ENCODE measurements at places on chromosomes 5 and 9.
A peak's percentile ranks its signal among the peaks of the same experiment; 100 is the strongest.

GRCh38 chr9:129416821-129417539 is 203.9 kb downstream of the C9orf50 start:
- no peak for DNase-seq

DNA sequence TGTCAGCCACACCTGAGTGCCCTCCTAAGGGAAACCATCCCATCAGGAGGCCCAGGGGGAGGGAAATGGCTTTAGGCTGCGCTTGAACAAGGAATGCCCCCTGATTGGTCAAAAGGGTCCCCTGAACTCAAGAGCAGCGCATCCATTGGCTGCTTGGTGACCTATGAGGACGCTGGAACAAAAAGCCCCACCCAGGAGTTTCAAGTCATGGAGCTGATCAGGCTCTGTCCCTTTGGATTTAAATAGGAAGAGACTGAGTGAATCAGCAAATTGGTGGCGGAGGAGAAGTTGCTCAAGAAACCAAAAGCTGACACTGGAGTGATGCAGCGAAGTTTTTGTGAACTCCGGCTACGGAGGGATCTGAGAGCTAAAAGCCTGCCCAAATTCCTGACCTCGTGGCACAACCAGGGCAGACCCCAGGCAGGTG is 66.7 kb downstream of the SMIM23 start:
- no peak for DNase-seq

DNA sequence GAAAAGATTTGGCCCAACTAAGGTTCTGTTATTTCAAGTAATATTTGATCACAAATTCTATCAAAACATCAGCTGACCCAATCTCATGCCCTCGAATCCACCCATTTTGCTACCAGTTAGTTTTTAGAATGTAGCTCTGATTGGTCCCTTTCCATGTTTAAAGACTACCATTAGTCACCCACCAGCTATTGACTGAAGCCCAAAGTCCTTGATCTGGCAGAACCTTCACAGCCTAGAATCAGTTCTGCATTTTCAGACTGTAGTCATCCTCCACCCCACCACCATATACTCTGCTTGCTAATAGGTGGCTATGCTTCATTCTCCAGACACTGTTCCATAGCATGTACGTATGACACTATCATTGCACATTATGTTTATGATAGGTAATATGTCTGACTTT is 182.2 kb upstream of the TARS1 start:
- DNase-seq, result no peak

DNA sequence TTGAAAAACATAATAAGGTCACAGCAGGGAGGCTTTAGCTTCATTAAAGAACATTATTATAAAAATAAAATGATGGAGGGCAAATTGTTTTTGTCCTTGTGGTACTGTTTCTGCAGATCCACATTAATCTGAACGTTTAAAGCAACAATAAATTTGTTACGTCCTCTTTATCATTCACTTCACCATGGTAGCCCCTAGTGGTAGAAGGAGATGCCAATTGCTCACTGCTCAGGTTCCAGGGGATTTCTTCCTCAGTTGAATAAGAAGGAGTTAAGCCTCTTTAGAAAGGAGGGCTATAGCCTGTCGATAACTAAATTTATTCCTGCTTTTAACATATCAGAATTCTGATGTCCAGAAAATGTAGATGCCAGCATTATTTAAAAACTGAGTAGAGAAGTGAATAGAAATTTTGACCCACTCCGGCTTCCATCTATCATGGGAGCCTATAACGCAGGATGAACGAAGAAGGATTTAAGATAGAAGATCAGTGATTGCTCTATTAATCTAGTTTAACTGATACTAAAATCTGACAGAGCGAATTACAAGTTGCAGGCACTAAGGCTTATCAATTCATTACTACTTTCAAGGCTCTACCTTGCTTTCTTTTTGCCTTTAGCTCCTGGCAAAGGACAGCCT is 692.3 kb downstream of the PTPRD start:
- no peak for DNase-seq

GRCh38 chr9:133560311-133560710 is 25.8 kb downstream of the ADAMTSL2 start:
- no peak for DNase-seq

DNA sequence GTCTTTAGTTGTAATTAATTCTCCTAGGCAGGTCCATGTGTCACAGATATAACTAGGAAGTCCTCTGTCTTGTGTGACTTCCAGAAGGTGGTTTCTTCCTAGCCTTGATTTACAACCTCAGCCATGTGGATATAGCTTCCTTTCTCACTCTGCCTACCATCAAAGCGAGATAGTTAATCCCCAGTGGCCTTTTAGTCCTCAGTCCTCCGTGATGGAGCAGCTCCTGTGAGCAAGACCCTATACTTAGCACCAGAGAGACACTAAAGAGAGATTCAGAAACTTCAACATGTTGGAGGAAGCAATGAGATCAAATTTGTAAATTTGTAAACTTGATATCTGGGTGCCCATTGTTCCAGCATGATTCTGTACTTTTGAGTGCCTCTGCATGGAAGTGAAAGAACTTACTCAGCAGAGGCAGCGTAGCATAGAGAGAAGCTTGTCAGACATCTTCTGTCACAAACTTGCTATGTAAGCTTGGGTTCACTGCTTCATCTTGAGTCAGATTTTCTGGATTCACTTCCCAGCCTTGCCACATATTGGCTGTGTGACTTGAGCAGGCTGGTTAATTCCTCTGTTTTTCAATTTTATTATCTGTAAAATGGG is 170.2 kb upstream of the NR3C1 start:
- no peak for DNase-seq

- no peak for DNase-seq
Observed at GRCh38 chr9:72124947-72125346, 24.3 kb upstream of the GDA start.

DNA sequence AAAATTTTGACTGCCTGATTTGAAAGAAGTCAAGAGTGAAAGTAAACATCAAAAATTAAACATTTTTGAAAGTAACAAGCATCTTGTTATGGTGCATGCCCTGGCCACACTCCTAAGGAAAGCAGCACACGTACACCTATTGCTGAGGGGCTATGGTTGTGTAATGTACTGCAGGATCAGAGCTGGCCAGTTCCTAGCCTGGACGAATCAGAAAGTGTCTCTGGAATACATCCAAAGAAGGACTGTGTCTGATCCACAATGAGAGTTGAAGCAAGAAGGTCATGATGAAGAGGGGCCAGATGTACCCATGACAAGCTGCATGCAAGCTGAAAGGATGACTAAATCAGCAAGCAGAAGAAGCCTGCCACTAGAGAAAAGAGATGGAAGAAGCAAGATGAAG is 618.2 kb downstream of the TLE1 start:
- DNase-seq, result no peak

GRCh38 chr9:127967151-127967809 is 13.5 kb downstream of the EEIG1 start:
- no peak for DNase-seq

DNA sequence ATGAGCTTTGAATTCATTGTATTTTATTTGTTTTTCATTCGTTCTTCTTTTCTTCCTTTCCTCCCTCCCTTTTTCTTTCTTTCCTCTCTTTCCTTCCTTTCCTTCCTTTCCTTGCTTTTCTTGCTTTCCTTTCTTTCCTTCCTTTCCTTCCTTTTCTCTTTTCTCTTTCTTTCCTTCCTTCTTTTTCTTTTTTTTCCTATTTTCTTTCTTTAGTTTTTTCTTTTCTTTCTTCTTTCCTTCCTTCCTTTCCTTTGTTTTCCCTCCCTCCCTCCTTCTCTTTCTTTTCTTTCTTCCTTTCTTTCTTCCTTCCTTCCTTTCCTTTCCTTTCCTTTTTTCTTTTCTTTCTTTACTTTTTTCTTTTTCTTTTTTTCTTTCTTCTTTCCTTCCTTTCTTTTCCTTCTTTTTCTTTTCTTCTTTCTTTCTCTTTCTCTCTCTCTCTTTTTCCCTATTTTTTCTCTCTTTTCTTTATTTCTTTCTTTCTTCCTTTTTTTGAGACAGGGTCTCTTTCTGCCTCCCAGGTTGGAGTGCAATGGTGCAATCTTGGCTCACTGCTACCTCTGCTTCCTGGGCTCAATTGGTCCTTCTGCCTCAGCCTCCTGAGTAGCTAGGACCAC is 357.1 kb upstream of the PRR16 start:
- DNase-seq, result no peak

- no peak for DNase-seq
Observed at GRCh38 chr9:116499986-116500871, 186.9 kb upstream of the TRIM32 start.

- DNase-seq, result no peak
Observed at GRCh38 chr9:129354498-129354897, 176.4 kb upstream of the IER5L start.

- DNase-seq, result peak; percentile 13
Observed at GRCh38 chr9:132018957-132019405, 60.7 kb downstream of the MED27 start.

- no peak for DNase-seq
Observed at GRCh38 chr5:165014439-165014838, 1509.0 kb downstream of the MAT2B start.

DNA sequence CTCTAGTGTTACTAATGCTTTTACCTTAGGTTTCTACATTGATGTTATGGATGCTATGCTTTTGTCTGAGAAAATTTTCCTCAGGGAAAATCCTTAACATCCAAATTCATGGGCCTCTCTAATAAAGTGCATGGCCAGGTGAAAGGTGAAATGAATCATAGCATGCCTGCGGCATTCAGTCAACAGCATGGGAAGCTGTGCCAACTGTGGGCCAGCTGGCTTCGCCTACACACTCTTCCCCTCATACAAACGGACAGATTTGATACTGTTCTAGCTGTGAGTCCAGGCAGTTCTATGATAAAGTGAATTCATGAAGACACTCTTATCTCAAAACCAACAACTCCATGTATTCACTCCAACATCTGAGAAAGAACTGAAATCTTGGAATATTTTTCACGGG is 374.1 kb downstream of the PLK2 start:
- no peak for DNase-seq

GRCh38 chr5:157520911-157521703 is 54.5 kb downstream of the ADAM19 start:
- DNase-seq, result no peak

GRCh38 chr9:94056442-94056974 is 27.8 kb upstream of the PTPDC1 start:
- no peak for DNase-seq

- peak; percentile 45 for DNase-seq
Observed at GRCh38 chr5:143404416-143405062, 1.1 kb upstream of the NR3C1 start.

DNA sequence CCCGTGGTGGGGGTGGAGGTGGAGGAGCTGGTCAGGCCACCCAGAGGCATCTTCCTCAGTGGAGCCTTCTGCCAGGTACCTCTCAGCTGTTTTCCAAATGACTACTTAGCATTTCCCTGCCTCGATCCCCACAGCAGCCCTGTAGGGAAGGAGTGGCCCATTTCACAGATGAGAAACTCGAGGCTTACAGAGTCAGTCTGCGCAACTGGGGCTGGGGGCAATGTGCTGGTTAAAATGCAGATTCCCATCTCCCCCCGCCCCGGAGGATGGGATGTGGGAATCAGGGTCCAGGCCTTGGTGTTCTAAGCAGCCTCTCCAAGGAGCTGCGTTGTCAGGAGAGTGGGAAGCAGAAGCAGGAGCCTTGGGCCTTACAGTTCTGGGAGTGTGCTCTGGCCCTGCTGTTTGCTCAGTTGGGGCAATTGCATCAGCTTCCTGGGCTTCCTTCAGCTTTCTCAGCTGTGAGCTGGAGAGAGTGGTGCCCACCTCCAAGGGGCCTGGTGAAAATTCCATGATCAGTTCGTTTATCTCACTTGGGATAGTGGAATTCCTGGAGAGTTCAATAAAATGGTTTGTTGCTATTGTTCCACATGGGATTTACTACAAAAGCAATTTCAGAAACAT is 19.4 kb downstream of the ERGIC1 start:
- DNase-seq, result no peak

DNA sequence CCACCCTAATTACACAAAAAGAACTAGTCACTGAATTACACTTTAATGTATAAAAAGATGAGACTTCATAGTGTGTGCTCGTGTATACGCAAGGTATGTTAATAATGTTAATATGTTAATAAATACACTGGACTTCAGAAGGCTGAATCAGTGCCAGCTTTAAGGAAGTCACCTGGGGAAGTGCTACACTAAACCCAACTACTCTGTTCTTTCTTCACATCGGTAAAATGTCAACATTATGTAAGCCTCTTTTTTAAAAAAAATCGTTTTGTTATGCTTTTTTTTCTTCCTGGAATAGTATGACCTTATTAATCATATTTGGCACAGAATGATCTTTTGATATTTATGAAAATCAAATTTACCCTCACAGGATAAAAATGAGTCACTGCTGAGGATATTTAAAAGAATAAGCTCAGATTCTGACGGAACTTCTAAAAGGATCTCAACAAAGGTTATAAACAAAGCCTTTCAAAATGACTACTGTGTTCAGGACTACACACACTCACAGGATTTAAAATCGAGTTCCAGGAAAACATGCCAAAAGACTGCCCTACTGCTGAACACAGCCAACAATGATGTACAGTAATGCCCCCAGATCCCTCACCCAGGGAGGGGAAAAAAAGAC is 75.9 kb downstream of the AUH start:
- no peak for DNase-seq

- no peak for DNase-seq
Observed at GRCh38 chr5:97094579-97095317, 47.7 kb downstream of the LIX1 start.

GRCh38 chr5:120405923-120406322 is 58.2 kb upstream of the PRR16 start:
- no peak for DNase-seq

GRCh38 chr9:2332663-2333062 is 288.9 kb upstream of the VLDLR start:
- DNase-seq, result no peak

- DNase-seq, result no peak
Observed at GRCh38 chr9:131759017-131759647, 19.3 kb upstream of the RAPGEF1 start.

DNA sequence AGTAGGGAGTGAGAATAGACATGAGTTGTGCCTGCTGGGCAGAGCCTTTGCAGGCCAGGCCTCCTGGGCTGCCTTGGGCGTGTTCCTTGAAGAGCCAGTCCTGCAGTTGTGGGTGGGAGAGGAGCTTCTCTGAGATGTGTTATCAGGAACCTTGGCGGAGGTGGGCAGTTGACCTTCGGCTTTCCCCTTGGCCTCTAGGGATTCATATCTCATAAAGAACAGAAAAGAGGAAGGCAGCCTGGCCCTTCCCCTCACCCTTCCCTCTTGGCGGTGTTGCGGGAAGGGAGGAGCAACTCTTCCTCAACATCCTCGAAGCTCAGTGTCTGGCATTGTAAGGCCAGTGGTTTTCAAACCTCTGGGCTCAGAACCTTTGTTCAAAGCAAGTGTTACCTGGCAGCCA is 59.2 kb downstream of the DAPK1 start:
- DNase-seq, result no peak

- peak; percentile 66 for DNase-seq
Observed at GRCh38 chr9:84670138-84671041, 861 bp downstream of the NTRK2 start.

- DNase-seq, result no peak
Observed at GRCh38 chr5:63456279-63456678, 506.0 kb downstream of the HTR1A start.
